ENCODE measurements at places on chromosomes 5 and 9.
A peak's percentile ranks its signal among the peaks of the same experiment; 100 is the strongest.

DNA sequence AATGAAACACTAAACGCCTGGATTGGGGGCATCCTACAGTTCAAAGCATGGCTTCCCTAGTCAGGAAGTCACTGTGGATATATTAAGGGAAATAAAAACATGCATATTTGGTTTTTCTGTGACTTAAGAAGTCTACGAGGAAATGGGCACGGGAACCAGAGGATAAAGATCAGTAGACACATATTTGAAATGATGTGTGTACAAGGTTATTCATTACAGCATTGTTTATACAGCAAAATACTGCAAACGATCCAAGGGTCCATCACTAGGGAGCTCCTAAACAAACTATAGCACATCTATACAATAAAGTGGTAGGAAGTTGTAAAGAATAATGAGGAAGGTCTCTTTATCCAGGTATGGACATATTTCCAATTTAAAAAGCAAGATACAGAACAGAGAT lies 71.8 kb downstream of the EFNA5 start:
- peaks cover 3% of the 10 kb centered on the region for H3K36me3 ChIP-seq
- H3K4me3 ChIP-seq = no peak overlapping the region
- DNase-seq = no peak
- no peak overlapping the region for H3K27ac ChIP-seq
- no peaks in the 10 kb centered on the region for H3K27me3 ChIP-seq

GRCh38 chr9:106846857-106847256 lies 16.1 kb upstream of the ZNF462 start:
- no peak for DNase-seq
- no peak overlapping the region for H3K27ac ChIP-seq
- no peaks in the 10 kb centered on the region for H3K4me1 ChIP-seq
- no peaks in the 10 kb centered on the region for H3K27me3 ChIP-seq

DNA sequence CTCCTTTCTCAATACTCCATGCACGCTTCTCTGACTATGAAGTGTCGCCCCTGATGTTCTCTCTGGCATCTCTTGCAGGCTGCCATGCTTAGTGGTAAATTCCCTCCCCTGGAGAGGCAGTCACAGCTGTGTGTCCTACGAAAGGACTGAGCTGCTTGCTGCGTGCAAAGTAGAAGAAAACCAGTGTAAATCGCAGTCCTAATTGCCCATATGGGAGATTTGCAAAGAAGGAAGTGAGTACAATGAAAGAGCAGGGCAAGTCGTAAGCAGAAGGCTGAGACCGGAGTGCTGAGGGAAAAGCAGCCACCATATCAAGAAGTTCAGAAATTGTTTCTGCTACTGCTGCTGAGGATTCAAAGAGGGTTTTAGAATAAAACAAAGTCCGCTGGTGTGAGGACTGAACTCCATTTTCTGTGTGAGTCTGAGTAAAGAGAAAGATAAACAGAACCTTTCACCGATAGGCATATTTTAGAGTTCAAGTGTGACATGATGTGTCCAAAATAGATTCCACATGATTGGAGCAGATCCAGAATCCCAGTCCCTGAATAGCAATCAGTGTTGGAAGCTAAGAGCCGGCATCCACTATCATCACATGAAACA lies 507.8 kb upstream of the MPDZ start:
- H3K36me3 ChIP-seq = no peaks in the 10 kb centered on the region
- H3K27me3 ChIP-seq = no peaks in the 10 kb centered on the region
- H3K4me1 ChIP-seq = no peaks in the 10 kb centered on the region
- no peak overlapping the region for H3K4me3 ChIP-seq
- no peak overlapping the region for H3K27ac ChIP-seq

- H3K27me3 ChIP-seq = no peaks in the 10 kb centered on the region
- no peak for DNase-seq
- peaks cover 9% of the 10 kb centered on the region for H3K4me1 ChIP-seq
- H3K27ac ChIP-seq = no peak overlapping the region
- no peak overlapping the region for H3K4me3 ChIP-seq
Measured at GRCh38 chr9:123105490-123105889, 72.0 kb downstream of the GPR21 start.

- H3K4me1 ChIP-seq = peaks cover under 1% of the 10 kb centered on the region
- H3K27me3 ChIP-seq = no peaks in the 10 kb centered on the region
- no peak overlapping the region for H3K27ac ChIP-seq
- H3K4me3 ChIP-seq = no peak overlapping the region
Measured at GRCh38 chr5:154296525-154297159, 106.1 kb downstream of the GALNT10 start.

DNA sequence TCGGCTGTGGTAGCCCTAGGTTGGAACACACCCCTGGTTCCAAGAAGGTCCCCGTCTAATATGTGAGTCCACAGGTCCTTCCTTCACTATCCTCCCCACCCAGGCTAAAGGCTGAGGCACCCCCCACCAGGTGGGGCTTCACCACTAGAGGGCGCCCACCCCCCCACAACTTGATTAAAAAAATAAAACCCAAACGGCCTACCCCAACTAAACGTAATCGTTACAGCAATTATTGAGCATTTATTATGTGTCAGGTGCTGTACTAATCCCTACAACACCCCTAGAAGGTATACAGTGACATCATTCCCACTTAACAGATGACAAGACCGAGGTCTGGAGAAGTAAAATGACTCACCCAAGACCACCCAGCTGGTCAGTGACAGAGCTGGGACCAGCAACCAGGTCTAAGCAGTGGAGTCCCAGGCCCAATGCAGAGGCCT lies 65.0 kb downstream of the FGF18 start:
- H3K27ac ChIP-seq = no peak overlapping the region
- H3K27me3 ChIP-seq = peaks cover 41% of the 10 kb centered on the region
- no peak overlapping the region for H3K4me3 ChIP-seq
- peaks cover 2% of the 10 kb centered on the region for H3K4me1 ChIP-seq
- no peaks in the 10 kb centered on the region for H3K36me3 ChIP-seq
- DNase-seq = peak; percentile 20

DNA sequence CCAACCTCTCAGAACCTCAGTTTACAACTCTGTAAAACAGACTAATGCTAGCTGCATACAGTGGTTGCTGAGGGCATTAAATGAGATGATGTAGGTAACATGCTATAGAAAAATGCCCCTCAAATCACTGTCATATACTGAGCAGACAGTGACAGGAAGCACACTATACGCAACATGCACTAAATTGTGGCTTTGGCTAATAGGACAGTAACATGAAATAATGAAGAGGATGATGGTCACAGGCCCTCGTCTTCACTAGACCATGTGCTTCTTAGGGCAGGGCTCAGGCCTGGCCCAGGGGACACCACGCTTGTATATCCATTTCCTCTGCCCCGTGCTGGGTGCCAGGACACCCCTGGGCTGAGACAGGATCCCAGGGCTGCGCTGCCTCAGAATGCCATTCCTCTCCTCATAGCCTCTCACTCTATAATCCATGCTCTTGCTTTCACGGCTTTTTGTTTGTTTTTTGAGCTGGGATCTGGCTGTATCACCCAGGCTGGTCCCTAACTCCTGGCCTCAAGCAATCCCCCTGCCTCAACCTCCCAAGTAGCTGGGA lies 18.9 kb downstream of the CSF1R start:
- H3K27me3 ChIP-seq = no peaks in the 10 kb centered on the region
- no peak for DNase-seq
- H3K4me3 ChIP-seq = no peak overlapping the region
- H3K4me1 ChIP-seq = peaks cover 43% of the 10 kb centered on the region

GRCh38 chr9:111959468-111960359 lies 63.1 kb downstream of the UGCG start:
- peak; percentile 92 for DNase-seq
- no peaks in the 10 kb centered on the region for H3K27me3 ChIP-seq
- no peak overlapping the region for H3K4me3 ChIP-seq
- peaks cover 12% of the 10 kb centered on the region for H3K4me1 ChIP-seq
- H3K27ac ChIP-seq = peak overlapping the region; percentile 97

DNA sequence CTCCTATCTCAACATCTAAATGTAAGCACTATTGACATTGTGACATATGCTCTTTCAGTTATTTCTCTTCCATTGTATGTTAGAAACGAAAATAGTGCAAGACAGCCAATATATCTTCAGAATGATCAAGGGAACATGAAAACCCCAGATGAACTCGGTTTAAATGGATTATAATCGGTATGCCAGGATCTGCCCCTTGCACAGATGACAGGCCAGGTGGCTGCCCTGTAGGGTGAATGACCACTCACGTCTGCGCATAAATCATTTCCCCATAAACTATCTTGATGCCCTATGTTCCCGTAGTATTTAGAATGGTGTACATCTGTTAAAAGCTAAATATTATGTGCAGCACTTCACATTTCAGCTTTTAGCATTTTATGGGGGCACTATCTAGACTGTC lies 69.7 kb upstream of the RANBP3L start:
- no peak overlapping the region for H3K4me3 ChIP-seq
- peaks cover 3% of the 10 kb centered on the region for H3K4me1 ChIP-seq
- no peaks in the 10 kb centered on the region for H3K36me3 ChIP-seq
- H3K27ac ChIP-seq = no peak overlapping the region
- H3K27me3 ChIP-seq = no peaks in the 10 kb centered on the region

GRCh38 chr9:133758228-133758627 lies 20.1 kb upstream of the SARDH start:
- DNase-seq = no peak
- no peak overlapping the region for H3K27ac ChIP-seq
- peaks cover 1% of the 10 kb centered on the region for H3K4me1 ChIP-seq
- H3K27me3 ChIP-seq = no peaks in the 10 kb centered on the region
- no peak overlapping the region for H3K4me3 ChIP-seq
- H3K36me3 ChIP-seq = peaks cover 51% of the 10 kb centered on the region

DNA sequence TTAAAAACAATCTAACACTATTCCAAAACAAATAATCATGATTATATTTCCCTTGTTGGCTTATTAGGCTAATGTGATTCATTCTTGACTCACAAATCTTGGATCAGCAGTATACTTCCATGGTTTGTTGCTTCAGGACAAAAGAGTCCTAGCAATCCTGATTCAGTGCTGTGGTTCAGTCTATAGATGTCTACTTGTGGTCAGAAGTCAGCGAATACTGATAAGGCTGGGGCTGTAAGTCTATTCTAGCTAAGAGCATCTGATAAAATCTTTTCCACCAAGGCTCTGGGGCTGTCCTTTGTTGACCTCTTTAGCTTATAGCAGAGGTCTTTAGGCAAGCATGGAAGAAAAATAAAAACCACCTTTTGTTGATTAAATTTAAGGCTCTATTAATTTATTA lies 4.4 kb upstream of the SMIM3 start:
- peaks cover 5% of the 10 kb centered on the region for H3K4me1 ChIP-seq
- no peak overlapping the region for H3K4me3 ChIP-seq
- H3K27me3 ChIP-seq = no peaks in the 10 kb centered on the region
- H3K27ac ChIP-seq = no peak overlapping the region

DNA sequence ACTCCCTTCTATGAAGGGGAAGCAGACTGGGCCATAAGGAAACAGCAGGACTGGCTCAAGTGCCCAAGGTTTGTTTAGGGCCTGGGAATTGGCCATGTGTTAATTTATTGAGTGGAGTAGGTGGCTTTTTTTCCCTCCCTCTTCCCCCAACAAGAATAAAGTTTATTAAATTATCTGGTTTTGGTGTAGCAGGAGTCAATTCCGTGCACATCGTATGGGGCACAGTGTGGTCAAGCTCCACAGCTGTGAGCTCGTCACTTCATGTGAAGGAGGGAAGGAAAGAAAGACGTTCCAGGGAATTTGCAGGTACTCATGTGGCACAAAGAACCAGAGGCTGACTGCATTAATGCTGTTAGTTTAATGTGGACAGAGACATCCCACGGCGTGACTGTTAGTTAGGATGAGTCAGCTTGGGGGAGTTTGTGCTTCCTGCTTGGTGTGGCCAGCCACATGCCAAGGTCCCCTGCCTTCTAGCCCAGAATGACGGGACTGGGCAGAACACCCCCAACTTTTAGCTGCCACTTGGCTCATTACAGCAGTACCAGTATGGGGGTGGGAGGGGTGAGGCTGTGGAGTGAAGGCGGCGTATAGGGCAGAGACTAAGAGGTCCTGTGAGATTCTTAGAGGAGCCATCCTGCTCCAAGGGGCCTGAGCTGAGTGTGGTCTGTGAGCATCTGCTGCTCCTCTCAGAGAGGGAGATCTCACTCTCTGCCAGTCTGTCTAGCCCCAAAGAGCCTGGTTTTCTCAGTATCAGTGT lies 33.2 kb downstream of the CSF1R start:
- peak overlapping the region; percentile 66 for H3K27ac ChIP-seq
- no peak overlapping the region for H3K4me3 ChIP-seq
- peak; percentile 87 for DNase-seq
- H3K36me3 ChIP-seq = peaks cover 85% of the 10 kb centered on the region

Data from mesenchymal stem cell (in vitro differentiated cells and primary cell).